AG09319 (cell line): ENCODE measurements at places on chromosomes 3 and 15.
A peak's percentile ranks its signal among the peaks of the same experiment; 100 is the strongest.

DNA sequence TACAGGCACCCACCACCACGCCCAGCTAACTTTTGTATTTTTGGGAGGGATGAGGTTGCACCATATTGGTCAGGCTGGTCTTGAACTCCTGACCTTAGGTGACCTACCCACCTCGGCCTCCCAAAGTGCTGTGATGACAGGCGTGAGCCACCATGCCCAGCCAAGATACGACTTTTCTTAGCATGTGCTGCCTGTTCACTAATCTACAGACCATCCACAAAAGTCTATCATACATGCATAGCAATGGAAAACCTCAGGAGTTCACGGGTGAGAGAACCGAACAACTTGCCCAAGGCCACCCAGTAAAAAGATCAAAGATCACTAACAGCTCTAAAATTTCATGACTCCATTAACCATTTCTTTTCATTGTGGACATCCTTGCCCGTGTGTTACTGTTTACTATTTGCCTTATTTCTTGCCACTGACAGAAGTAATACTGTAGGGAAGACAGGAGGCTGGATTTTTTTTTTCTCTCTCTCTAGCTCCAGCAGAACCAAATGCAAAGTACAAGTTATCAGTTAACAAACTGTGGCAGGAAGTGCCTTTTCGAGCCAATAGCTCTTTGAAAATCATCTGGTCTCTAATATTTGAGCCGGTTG, 92.3 kb downstream of the FOXP1 start:
- DNase-seq: no peak

DNA sequence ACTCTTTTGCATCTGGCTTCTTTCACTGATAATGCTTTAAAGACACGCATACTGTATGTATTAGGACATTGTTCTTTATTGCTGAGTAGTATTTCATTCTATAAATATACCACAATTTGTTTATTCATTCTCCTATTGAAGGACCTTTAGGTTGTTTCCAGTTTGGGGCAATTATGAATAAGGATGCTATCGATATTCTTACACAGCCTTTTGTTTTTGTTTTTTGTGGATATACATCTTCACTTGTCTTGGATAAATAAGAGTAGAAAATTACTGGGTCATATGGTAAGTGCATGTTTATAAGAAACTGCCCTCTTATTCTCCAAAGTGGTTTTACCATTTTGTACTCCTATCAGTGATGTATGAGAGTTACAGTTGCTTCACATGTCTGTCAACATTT, 61.8 kb upstream of the GOLGA6B start:
- no peak for DNase-seq

DNA sequence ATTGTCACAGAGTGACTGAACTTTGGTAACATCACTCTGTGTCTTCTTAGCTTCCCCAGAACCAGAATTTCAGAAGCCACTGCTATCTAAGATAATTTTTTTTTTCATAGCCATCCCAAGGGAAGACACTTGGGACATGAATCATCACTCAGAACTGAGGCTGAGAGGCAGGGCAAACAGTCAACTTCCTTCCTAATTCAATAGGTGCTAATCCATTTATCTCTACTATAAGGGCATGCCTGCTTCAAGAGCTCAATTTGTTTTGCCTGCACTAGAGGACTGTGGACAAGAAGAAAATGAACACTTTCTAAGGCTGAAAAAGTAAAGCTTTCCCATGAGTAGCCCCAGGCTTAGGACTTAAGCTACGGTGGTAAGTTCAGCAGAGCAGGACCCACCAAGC, 56.7 kb upstream of the MYRIP start:
- DNase-seq: no peak

- no peak for DNase-seq
Observed at GRCh38 chr3:40718681-40719080, 193.9 kb downstream of the ZNF621 start.

GRCh38 chr3:128549283-128550112, 56.5 kb upstream of the GATA2 start:
- DNase-seq: peak; percentile 58

DNA sequence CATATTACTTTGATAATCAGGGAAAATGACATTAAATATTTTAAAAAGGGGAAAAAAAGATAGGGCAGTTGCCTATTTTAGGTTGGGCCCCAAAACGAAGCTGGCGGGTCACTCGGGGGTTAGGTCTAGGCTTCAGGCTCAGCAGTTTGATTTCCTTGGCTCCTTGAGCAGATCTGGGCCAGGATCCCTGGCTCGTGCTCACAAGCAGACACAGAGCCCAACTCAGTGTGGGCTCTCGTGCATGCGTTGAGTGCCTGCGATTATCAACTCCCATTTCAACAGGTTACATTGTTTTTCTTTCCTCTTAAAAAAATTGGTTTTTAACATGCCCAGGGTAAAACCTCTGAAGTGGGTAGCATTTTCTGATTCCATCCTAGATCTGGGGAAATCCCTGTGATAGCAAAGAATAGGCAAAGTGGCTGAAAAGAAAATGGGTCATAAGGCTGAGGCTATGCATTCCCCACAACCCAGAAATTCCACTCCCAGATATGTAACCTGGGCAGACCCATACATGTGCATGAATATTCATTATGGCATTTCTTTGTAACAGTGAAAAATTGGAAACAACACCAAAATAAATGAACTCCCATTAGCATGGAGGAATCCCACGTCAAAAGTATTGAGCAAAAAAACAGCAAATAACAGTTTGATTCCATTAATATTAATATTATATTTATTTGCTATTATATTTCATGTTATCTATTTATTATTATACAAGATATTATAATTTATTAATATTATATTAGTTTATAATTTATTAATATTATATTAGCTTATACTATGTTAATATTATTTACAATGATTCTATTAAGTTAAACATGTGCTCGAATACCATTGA, 27.8 kb downstream of the FAM43A start:
- DNase-seq: no peak
